SHP77 (cell line): ENCODE measurements at places on chromosomes 2 and 18.

GRCh38 chr2:80073134-80073561 lies 231.4 kb downstream of the LRRTM1 start:
- DNase-seq = peak; percentile 57

DNA sequence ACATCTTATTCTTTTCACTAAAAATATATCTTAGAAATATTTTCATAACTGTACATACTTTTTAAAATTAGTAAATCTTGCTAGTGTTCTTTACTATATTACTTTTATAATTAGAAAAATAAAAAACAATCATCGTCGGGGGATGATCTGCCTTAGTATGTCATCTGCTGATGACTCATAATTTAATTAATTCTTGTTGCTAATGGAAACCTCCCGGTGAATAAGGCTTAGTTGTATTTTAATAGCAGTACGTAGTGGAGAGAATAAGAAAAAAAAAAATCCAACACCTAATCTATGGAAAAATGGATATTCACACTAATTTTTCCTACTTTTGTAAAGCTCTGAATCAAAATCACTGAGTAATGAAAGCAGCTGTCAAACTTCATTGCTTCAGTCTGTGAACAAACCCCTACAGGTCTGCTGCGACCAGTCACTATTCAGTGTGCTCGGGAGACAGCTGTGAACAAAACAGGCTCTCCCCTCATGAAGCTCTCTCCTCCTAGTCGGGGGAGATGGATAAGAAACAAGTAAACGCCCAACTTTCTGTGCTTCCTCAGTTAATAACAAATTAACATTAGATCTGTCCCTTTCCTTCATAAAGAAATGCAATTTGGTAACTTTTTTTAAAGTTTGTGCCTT lies 97.4 kb upstream of the UPP2 start:
- DNase-seq = no peak

DNA sequence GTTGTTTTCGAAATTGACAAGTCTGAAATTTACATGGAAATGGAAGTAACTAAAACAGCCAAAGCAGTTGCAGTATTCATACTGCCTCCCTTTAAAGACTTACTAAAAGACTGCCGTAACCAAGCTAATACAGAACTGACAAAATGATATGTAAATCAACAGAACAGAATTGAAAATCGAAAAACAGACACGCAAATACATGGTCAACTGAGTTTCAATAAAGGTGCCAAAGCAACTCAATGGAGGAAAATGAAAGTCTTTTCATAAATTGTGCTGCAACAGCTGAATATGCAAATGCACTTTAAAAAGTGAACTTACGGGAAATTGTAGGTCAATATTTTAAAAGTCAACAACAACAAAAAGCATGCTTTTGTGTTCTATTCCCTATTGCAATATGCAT lies 34.2 kb downstream of the TMEM131 start:
- no peak for DNase-seq

GRCh38 chr2:36456227-36457175 lies 100.9 kb downstream of the CRIM1 start:
- DNase-seq = no peak

- no peak for DNase-seq
Measured at GRCh38 chr2:105582952-105583660, 161.6 kb upstream of the NCK2 start.

DNA sequence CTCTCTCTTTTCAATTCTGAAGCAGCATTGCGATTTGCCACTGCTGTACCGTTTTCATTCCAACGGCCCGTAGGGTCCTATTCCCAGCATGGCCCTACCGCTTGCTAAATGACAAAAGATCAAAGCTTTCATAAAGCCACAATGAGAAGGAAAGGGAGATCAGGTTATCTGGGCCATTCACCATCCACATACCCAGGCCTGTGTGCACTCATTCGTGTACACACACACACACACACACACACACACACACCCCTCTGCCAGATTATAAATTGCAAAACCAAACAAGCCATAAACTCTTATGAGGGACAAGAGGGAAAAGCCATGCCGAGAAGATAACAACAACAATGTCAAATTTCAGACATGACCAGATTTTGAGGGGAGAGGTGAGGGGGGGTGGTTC lies 282.3 kb downstream of the BCL11A start:
- DNase-seq = no peak

GRCh38 chr2:83113953-83114352 lies 1345.1 kb downstream of the SUCLG1 start:
- DNase-seq = no peak

DNA sequence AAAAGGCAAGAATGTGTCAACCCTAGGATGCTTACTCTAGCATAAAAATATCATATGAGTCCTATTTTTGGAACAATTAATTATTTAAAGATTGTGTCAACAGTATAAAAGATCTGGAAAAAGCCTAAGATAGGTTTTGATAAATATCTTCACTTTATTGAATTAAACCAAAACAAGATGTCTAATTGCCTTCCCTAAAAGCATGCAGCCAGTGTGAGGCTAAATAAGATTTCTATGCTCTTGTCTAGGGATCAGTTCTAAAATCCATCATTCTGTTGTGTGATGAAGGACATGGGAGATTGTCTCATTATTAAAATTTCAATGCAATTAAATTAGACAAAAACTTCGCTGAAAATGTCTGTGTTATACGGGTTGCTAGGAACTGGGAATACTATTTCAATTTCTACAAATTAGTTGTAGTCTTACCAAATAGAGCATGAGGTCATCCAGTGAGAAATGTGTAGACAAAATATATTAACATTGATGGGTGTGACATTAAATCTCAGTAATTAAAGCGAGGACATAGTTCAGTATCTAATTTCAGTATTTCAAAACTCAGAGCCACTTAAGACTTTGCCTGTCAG lies 535.6 kb upstream of the FSIP2 start:
- no peak for DNase-seq

GRCh38 chr2:33131111-33131510 lies 184.4 kb downstream of the LTBP1 start:
- DNase-seq = no peak

- DNase-seq = no peak
Measured at GRCh38 chr2:190417045-190417842, 9.1 kb downstream of the MFSD6 start.

DNA sequence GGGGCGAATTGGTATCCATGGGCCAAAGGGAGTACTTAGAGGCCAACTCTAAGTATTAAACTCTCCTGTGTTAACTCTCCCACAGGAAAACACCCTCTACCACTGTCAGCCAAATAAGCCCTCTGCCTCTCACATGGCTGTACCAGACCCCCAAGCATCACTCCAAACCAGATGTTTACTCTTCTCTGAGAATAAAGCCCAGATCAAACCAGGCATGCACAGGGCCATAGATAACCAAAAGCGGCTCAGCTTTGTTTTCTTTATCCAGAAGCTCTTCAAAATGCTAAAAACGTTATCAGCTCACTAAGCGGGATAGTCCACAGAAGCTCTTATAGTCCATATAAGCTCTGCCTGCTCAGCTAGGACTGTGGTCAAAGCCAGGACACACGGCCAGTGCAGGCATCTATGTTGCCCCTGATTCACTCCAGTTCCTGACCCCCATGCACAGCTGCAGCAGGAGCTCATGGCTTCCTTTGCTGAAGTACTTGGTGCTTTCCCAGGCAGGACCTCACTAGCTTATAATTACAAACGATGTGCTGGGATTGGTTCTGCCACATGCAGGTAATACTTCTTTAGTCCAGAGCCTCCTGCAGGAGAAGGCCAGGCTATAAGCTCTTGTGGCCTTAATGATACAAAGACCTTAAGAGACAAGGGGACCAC lies 21.0 kb upstream of the SEMA4C start:
- no peak for DNase-seq

- no peak for DNase-seq
Measured at GRCh38 chr2:224925810-224926100, 116.5 kb downstream of the DOCK10 start.

DNA sequence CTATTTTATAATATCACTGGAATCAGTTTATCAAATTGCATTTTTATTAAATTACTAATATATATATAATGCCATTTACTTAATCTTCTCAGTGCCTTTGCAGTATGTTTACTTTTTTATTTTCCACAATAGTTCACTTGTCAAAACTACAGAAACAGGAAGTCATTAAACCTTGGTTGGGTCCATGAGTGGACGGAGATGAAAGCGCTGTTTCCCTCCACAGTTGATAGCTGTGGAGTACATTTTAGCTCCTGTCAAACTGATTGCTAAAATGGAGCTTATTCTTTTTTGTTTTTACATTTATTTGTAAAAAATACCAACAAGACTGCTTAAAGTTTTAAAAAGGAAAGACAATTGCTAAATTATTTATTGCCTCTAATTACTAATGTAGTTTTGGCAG lies 19.2 kb downstream of the MFF start:
- DNase-seq = no peak

DNA sequence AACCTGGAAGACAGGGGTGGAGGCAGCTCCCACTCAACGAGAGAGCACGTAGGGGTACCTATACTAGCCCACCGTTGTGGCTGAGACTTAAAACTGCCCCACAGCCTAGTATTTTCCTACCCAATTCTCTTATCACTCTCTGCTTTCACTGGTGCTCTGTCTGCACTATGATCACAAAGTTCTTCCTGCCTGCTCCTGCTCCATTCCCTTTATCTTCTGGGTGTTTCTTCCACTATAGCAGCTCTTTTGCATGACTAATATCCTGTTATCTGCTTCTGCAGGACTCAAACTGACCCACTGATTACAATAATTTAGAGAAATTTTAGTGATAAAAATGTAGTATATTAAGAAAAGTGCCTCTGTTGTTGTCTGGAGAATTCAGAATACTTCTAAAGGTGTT lies 184.8 kb downstream of the LRP1B start:
- no peak for DNase-seq

DNA sequence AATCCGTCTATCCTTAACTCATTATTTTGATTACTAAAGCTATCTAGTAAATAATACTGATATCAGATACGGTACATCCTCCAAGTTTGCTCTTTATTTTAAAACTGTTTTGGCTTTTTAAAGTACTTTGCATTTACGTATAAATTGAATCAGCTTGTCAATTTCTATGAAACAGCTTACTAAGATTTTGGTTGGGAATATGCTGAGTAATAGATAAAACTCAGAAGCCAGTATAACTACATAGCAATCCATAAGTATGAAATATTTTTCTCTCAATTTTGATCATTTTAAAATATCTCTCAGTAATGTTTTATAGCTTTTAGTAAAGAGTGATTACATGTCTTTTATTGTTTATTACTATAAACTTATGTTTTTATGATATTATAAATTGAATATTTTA lies 116.2 kb upstream of the SOX11 start:
- DNase-seq = no peak

DNA sequence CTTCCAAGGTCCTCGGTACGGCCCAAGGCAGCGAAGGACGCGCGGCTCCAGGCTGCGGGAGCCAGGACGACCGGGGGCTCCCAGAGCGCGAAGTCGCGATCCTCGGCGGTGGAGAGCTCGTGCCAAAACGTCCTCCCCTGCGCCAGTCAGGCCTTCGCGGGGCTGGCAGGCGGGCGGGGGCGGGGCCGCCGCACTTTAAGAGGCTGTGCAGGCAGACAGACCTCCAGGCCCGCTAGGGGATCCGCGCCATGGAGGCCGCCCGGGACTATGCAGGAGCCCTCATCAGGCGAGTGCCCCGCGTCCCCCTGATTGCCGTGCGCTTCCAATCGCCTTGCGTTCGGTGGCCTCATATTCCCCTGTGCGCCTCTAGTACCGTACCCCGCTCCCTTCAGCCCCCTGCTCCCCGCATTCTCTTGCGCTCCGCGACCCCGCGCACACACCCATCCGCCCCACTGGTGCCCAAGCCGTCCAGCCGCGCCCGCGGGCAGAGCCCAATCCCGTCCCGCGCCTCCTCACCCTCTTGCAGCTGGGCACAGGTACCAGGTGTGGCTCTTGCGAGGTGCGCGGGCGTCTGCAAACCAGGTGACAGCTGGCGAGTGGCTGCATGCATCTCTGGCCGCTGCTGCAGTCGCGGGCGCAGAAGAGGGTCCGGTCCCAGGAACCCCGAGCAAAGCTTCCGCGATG lies at the start of gene CIDEA:
Gene CIDEA (plus strand): TSS at position 226 of the 684 bp plus-strand sequence. CDS start 23 bp downstream, at position 249.
- DNase-seq = no peak

- DNase-seq = no peak
Measured at GRCh38 chr2:152618193-152618564, 99.1 kb downstream of the PRPF40A start.

DNA sequence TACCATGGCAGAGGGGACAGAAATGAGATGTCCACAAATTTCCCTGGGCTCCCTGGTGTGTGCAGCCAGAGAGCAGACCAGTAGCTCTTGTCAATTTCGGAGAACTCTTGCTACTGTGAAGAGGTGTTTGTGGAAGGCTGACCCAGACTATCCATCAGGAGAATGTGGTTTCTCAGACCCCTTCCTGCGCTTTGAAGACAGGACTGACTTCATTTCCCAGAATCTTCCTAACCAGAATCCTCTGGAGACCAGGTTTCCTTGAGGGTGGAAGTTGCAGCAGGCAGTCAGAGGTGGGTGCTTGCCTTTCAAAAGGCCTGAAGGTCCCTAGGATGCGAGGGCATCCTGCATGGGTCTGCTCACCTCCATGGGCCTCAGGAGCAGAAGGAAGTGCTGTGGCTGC lies 121.9 kb downstream of the LAMA3 start:
- no peak for DNase-seq

- DNase-seq = no peak
Measured at GRCh38 chr18:29176681-29177080, 999.8 kb upstream of the CDH2 start.

DNA sequence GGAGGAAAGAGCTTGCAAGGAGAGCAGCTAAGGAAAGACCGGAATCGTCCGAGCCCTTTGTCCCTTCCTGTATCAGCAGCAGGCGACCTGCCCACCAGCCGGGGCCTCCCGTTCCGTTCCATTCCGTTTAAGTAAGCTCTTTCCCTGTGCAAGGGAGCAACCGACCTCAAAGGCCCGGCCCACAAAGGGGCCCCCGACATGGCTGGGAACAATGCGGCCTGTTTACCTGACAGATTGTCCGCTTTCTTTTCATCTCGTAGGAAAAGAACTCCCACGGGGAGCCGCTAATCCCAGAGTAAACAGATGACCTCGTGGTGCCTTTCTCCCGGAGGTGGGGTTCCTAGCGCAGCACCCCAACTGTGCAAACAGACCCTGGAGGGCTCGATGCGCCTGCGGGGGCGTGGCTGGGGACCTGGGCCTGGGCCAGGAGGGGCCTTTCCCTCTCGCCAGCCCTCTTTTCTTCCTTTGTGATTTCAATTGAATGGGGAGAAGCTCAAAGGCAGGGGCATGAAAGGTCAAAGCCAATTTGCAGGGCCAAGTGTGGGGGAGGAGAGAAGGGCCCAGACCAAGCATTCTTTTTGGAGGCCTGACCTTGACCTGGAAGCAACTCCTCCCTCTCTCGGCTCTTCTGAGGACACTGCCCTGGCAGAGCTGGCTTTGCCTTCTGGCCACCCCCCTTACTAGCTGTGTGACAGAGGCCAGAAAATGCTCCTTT lies 120.2 kb downstream of the INHBB start:
- no peak for DNase-seq
